ENCODE measurements at places on chromosomes 3 and 15.

DNA sequence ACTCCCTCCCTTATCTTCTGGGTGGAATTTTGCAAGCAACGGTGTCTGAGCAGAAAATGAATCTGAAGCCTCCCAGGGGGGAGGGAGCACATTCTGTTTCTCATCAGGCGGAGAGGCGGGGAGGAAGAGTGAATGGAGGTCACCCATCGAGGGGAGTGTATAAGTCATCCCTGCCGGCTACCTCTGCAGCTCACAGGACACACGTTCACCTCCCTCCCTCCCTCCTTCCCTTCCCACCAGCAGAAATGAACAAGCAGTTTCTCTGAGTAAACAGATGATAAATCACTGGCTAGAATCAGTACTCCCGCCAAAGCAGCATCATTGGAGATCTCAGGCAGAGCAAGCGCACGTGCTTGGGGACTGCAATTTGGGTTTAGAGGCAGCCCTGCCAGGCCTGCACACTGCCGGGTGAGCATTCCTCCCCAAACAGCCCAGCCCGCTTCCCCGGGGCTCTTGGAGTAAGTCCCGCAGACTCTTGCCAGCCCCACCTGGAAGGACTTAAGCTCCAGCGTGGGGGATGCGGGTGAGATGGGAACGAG is 38.3 kb downstream of the CPN2 start:
- peak; percentile 26 for DNase-seq

GRCh38 chr3:45064512-45065372 is 38.6 kb downstream of the CLEC3B start:
- no peak for DNase-seq

GRCh38 chr3:112086875-112087524 is 811 bp downstream of the C3orf52 start:
- DNase-seq = no peak

DNA sequence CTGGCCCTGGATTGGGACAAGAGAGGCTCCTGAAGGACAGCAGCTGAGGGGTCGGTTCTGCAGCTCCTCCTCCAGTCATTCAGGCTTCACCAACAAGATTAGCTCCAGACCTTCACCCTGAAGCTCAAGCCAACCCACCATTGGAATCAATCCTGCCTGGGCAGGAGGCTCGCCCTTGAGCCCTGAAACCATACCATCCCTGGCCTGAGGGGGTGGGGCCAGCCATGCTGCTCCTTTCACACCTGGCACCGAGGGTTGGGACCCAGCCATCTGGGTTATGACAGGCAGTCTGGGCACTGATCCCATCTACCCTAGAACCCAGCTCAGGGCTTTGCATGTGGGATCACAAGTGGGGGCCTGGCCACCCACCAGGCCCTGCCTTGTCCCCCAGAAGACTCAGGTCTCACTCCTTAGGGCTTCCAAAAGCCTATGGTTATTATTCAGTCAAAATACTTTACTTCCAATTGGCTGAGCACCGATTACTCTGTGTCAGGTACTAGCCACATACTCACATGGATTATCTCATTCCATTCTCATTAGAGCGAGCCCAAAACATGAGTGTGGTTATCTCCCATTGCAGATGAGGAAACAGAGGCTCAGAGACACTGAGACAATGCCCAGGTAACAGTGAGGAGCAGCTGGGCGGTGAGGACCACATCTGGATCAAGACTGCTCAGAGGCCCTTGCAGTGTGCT is 3.1 kb downstream of the ABHD14B start:
- peak; percentile 5 for DNase-seq
